ENCODE measurements at places on chromosomes 11 and 22.
A peak's percentile ranks its signal among the peaks of the same experiment; 100 is the strongest.

DNA sequence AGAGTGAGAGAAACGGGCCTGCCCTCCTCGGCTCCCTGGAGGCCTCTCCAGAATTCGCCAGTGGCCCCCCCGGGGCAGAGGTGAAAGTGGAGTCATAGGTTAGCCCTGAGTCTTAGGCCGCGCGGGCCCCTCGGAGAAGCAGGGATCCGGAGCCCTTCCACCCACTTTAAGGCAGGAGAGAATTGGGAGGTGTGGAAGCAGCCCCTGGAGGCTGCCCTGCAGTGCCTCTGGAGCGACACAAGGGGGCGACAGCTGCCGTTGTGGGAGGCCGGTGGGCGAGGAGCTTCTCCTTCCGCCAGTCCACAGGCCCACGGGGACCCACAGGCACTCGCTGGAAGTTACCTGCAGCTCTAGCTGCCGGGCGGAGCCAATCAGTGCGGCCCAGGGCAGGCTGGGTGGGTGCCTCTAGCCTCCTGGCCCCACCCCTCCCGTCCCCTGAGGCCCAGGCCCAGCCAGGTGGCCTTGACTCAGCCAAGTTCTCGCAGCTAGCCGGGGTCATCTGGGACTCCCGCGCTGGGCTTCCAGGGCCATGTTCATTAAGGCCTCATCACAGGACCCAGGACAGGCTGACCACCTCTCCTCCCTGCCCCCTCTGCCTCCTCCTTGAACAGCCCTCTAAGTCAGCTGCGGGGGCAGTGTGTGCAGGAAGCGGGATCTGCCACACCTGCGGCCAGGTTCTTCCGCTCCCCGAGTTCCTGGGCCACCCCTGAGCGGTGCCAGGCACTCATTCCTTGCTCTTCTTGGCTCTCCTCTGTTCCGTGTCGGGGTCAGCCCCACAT lies 5.0 kb downstream of the DGKZ start:
- DNase-seq = peak; percentile 81

DNA sequence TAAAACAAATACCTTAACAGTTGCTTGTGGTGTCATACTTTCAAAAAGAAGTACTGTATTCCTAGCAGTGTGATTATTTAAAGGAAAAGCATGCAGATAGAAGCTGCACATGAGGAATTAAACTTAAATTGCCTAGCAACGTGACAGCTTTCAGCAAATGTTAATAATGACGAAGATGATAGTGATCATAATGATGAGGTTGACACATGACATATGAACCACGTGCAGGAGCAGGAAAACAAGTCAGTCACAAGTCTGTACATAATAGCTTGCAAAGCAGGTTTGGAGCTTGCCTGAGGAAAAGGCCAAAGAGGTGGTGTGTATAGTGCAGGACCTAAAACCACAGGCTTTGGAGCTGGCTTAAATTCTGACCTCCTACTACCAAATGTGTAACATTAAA lies 30.6 kb upstream of the PIK3C2A start:
- no peak for DNase-seq

DNA sequence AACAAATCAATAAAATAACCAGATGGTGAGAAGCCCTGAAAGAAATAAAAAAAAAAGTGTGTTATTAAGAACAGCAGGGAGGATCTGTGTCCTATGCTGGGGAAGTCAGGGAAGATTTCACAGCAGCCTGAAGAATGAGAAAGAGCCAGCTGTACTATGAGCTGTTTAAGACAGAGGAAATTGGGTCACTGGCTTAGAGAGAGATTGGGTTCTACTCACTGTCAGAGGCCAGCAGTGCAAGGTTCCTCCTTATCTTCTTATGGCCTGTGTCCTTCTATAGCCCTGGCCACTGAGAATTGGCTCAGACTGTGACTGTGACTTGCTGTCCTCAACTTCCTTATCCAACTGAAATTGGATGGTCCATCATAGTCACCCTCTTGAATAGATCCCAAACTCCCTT lies 54.8 kb upstream of the FDX1 start:
- DNase-seq = no peak

DNA sequence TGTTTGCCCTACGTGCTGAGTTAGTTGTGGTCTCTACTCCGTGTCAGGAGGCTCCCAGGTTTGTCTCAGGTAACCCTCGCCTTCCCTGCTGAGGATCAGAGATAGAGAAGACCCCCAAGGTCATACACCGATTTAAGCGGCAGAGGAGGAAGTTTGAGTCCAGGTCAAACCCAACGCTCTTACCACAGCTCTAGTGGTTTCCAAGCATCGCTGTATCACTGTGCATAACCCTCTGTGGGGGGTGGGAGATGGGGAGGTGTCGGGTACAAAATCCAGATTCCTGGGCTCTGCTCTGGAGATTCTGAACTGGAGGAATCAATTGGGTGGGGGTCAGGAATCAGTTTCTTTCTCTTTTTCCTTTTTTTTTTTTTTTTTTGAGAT lies 627 bp downstream of the DNAJC4 start:
- DNase-seq = no peak

DNA sequence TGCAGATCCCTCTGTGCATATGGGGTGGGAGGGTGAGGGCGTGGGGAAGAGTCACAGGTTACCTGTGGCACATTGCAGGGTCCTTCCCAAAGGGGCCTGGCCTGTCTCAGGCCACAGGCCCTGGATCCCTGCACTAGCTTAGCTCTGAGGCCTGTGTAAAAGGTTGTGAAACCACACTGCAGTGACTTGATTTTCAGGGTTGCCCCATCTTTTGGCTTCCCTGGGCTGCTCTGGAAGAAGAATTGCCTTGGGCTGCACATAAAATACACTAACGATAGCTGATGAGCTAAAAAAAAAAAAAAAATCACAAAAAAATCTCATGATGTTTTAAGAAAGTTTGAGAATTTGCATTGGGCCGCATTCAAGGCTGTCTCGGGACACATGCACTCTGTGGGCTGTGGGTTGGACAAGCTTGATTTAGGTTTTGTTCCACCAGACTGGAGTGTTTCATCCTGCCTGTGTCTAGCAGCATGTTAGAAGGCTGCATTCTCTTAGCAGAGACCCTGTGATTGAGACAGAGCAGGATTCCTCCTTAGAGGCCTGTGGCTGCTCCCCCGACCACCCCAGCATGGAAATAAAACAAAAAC lies 35.9 kb upstream of the TREH start:
- no peak for DNase-seq

GRCh38 chr11:17275400-17276235 lies 921 bp upstream of the NUCB2 start:
- DNase-seq = no peak

GRCh38 chr11:75233754-75234172 lies 6.8 kb upstream of the TPBGL start:
- DNase-seq = peak; percentile 20

DNA sequence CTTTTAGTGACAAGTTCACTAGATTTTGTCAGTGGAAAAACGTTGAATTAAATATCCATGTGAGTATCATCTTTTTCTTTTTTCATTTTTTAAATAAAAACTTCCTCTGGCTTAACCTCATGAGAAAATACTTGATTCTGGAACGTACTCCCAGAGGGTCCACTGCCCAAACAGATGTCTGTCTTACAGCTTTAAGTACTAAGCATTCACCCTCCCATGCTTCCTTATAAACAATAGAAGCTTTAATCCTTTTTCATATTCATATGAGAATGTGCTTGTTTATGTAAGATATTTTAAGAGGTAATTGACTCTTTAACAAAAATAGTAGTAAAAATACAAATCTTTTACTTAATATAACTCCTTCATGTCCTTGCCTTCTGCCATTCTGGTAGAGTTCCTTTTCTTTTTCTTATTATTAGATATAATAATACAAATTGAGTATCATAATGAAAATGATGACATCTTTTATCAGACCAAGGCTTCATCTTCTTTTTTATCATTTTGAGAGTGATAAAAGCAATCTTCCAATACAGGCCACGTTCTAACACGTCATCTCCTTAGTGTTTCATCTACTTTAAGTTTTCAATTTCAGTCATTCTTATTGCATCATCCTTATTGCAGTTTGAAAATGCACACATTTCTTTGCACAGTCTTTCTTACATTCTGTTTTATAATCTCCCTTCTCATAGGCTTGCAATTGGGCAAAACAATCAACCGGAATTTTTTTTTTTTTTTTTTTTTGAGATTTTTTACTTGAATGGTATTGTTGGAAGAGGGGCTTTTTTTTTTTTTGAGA lies 69.5 kb upstream of the MYO18B start:
- no peak for DNase-seq

- DNase-seq = no peak
These were observed 34.6 kb upstream of the CEP126 start for GRCh38 chr11:101880222-101880621.

DNA sequence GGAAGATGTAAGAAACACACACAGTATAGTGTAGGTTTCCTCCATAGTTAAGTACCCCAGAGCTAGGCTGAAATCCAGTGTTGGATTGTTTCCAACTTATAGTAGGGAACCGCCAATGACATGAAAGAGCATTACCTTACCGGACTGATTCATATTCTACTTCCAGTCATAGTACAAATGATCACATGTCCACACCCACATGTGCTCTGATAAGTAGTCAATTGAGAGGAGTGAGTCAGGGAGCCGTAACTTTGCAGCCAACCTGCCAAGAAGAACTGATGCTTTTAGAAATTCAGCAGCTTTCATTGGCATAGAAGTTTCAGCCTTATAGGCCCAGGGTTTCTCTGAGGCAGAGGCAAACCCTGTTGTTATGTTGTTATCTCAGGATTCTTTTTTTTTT lies 240.6 kb downstream of the ETS1 start:
- DNase-seq = no peak

GRCh38 chr11:106879832-106880546 lies 138.3 kb downstream of the GUCY1A2 start:
- DNase-seq = no peak

GRCh38 chr22:19357270-19358105 lies 66.0 kb upstream of the CLTCL1 start:
- DNase-seq = no peak

GRCh38 chr22:22926370-22927195 lies 39.0 kb downstream of the IGLL5 start:
- DNase-seq = no peak

DNA sequence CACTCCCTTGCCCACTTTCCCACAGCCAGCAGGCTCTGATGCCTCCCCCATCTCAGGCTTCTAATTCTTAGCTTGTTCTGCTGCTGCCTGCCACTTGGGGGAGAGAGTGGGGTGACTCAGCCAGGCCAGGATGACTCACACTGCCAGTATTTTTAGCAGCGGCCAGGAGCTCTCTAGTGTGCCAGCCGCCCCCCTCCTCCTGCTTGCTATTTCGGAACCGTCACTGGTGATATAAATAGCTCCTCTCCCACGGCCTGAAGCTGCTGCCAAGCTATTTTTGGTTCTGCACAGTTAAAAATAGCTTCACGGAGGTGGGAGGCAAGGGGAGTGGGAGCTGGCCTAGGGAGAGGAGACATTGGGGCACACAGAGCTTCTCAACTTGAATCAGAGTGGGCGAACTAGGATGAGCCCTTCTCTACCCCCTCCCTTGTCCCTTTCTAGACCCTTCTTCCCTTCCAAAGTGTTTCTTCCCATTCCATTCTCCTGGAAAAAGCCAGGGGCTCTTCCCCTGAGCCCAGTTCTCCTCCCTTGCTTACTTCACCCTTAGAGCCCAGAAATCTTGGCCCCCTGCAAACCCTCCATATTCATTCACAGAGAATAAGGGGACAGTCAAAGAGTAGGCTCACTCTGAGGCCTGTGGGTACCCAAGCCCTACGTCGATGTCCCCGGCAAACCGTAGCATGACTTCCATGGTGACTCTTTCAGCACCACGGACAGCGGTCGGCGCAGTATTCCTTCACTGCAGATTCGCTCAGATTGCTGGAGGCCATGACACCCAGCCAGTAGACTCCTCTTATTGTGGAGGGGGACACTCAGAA lies 2.5 kb upstream of the NPAS4 start:
- peak; percentile 78 for DNase-seq

DNA sequence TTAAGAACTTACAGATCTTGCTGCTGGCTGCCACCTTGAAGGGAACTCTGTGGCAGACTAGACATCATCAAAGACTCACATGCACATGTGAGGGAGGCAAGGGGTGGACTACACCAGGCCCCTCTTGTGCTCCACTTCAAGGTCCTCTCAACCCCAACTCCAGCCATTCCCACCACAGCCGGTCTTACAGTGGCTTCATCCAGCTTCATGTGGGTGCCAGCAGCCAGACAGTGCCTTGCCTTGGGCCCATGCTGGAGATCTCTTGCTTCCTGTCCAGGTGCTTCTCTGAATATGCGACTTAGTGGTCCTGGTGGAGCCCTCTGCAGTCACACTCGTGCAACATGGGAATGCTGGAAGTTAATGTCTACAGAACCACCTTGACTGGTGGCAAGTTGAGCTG lies 44.6 kb upstream of the WNT7B start:
- DNase-seq = no peak

DNA sequence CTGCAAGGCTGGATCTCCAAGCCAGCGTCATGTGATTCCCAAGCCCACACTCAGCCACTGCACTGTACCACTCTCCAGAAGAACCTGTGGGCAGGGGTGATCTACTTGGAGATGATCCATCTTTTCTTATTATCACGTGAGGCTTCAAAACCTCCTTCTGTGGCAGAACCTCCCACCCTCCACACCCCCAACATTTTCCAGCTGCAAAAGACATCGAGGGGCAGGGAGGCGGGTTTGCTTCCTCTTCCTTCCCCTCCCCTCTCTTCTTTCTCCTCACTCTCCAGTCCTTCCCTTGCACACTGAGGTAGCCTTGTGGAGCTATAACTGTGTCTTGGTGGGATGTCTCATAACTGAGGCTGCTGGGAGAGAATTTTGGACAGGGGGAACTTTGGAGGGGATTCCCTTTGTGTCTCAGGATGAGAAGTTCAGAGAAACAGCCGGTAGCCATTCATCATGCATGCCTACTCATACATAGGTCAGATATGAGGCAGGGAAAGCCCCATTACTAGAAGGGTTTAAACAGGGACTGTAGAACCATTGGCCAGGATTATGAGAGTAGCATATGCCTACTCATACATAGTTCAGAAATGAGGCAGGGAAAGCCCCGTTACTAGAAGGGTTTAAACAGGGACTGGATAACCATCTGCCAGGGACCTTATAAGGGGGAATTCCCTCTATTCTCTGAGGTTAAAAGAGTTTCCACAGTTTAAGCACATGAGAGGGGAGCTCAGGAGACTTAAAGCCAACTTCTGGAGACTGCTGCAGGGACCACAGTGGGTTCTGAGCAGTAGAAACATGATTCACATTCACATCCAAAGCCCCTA lies 420.7 kb upstream of the CADM1 start:
- peak; percentile 15 for DNase-seq

- no peak for DNase-seq
These were observed 46.1 kb downstream of the RRAS2 start for GRCh38 chr11:14312736-14313438.

GRCh38 chr22:33919391-33920196 lies 682 bp downstream of the LARGE1 start:
- DNase-seq = peak; percentile 6

- DNase-seq = no peak
These were observed 44.5 kb downstream of the ANO1 start for GRCh38 chr11:70122490-70123198.

GRCh38 chr11:23226331-23227077 lies 366.2 kb upstream of the CCDC179 start:
- no peak for DNase-seq

DNA sequence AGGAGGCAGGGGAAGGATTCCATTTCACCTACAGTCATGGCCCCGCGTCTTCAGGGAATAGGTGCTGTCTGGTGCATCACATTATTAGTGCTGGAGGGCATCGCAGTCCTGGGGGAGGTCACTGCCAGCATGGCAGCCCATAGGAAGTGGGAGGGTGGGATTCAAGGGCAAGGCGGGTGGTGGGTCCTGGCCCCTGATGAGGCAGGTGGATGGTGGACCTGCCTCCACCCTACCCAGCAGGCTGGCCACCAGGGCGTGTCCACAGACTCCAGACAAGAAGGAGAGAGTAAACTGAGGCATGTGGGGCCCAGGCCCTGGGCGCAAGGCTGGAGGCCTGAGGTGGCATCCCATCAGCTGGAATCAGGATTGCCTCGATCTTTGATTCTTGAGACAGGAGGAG lies 53.3 kb downstream of the RTN4R start:
- no peak for DNase-seq

Measured in activated naive CD8-positive, alpha-beta T cell treated with anti-CD3 and anti-CD28 coated beads, Interleukin-2, amount 50 U/mL, for 24 hours (primary cell).